Bronchial epithelial cell (primary cell): ENCODE measurements at places on chromosomes 7 and 10. TPM values are rescaled to one million over a fixed set of nuclear protein-coding genes. Genes with fewer than 3 reads are reported as not detected.

GRID1 gene
- under 0.01 and 0.13 TPM in 2 replicates for total RNA-seq

EPO gene
- total RNA-seq: not detected in 2 replicates

- DNase-seq: peak; percentile 57
Observed at GRCh38 chr10:69439350-69439739, 11.9 kb upstream of the TSPAN15 start.

ZNF479 gene
- not detected in 2 replicates for total RNA-seq

- DNase-seq: peak; percentile 34
Observed at GRCh38 chr10:68166871-68167585, 57.7 kb downstream of the MYPN start.

UPK3B gene
- 0.26 and 2.6 TPM in 2 replicates for total RNA-seq

PNLIPRP2 gene
- total RNA-seq: not detected in 2 replicates

DNA sequence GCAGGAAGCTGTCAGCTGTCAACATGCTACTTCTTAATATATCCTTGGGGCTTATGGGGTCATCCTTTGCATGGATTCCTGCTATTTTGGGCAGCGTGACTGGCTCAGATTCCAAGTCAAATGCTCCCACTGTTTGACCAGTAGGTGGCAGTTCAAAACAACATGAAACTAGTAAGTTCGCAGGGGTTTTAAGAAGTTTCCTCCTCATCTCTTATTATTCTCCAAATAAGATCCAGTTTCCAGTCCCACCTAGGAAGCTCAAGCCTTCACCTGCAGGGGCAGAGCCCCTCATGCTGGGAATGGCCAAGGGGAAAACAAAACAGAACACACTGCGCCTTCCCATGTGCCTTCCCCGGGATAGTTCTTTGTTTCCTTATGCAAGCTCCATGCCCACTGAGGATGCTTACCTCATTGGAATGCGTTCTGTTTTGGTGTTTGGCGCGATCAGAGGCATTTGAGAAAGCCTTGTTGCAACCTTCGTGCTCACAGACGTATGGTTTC lies 259.8 kb downstream of the GLI3 start:
- DNase-seq: peak; percentile 67

ADCY1 gene
- 0.79 and 1.0 TPM in 2 replicates for total RNA-seq

CHAT gene
- not detected in 2 replicates for total RNA-seq

DNA sequence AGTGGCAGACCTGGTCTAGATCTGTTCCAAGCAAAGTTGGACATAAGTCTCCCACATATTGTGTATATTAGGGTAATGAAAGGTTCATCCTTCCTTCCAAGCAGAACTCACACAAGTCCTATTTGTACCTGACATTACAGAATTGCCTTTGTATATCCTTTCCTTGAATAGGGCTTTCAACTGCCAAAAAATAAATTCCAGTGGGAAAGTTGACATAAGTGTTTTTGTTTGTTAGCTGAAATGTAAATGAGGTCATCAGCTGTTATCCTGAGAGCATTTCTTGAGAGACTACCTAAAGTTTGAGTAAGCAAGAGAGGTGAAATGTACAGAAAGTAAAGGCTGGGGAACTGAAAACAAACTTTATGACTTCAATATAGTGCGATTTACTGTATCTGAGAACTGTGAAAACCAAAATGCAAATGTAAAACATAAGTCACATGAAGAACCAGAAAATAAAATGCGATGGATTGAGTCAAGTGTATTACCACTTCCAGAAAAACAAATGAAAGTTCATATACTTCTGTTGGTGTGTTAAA lies 527.3 kb upstream of the SEMA3D start:
- DNase-seq: no peak

DNA sequence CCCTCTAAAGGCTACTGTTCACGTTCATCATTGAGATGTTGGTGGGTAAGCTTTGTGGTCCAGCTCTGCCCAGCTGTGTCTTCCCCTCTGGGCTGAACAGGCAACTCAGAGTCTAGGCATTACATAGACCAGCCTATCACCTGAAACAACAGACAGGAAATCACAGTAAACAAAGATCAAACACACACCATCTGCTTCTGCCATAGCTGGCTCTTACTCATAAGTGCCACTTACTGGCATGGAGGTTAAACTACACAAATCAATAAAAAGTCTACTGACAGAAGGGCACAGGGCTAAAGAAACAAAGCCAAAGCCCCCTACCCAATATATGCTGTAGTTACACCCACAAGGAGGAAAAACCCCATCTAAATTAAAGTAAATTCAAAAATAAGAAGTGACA lies 35.0 kb downstream of the SEPTIN14 start:
- DNase-seq: no peak

DNA sequence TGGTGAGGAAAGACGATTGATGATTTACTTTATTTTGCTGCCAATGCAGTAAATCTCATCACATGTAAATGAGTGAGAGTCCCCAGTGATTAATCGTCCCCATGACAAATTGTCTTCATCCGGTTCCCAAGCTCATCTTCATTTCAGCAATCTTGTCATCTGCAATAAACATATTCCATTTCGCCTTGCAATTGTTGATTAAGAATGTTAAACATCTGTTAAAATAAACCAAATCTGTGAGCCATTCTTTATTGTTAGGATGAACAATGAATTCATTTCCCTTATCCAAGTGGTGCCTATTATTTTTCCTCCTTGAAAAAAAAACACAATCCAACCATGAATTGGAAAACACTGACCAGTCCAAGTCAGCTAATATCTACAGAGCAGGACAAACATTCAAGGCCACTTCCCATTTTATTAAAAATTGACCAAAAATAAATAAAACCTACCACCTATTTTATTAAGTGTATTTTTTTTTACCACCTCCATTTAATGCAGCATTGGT lies 36.5 kb downstream of the NPS start:
- DNase-seq: no peak

DNA sequence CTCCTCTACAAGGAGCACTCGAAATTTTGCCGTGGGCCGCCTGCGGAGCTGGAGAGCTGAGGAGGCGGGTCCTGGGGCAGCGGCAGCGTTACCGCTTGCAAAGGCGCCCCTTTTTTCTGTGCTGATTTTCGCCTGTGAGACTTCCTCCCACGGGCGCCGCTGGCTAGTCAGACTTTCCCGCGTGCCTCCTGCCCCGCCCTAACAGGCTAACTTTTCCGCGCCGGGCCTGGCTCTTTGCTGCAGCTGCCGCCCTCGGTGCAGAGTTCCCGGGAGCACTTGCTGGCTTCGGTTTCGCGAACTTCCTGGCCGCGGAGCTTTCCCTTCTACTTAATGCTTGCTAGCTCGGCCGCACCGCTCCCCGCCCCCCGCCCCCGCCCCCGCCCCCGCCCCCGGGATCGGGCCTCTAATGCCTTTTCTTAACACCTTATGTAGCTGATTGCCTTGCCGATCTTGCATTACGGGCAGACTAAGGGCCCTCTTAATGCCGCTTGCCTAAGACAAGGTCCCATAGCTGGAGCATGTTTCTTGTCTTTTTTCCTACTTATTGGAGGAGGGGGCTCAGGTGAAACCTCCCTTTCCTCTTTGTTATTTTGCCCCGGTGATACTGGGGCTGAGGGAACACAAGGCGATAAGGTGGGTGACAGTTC lies 37.9 kb upstream of the RASGEF1A start:
- peak; percentile 13 for DNase-seq

FGFBP3 gene
- total RNA-seq: 0.26 and 0.38 TPM in 2 replicates

GRCh38 chr10:126242397-126243260 lies 145.6 kb downstream of the ADAM12 start:
- peak; percentile 81 for DNase-seq

GRCh38 chr7:46539892-46540483 lies 618.9 kb upstream of the IGFBP3 start:
- no peak for DNase-seq

TSPAN15 gene
- 12.1 and 14.8 TPM in 2 replicates for total RNA-seq

DNA sequence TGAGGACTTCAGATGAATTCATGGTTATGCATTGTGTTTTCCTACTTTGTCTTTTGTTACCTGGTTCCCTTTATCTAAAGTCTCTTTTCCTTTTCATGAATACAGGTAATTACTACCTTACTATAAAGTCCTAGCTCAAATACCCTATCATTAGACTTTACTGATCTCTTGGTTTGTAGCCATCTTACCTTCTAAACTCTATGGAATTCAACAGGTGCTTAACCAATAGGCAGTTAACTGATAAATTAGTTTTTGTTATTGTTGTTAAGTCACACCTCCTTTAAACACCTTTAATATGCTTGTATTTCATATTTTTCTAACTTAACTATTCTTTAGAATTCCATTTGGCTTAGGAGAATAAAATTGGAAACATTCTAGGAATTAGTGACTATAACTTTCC lies 30.7 kb downstream of the PLCE1 start:
- no peak for DNase-seq

CRCP gene
- 36.4 and 45.0 TPM in 2 replicates for total RNA-seq

FRMD4A gene
- 0.90 and 3.2 TPM in 2 replicates for total RNA-seq
